MG63 (cell line): ENCODE measurements at places on chromosomes 13 and 19. TPM values are rescaled to one million over a fixed set of nuclear protein-coding genes. Genes with fewer than 3 reads are reported as not detected.

The SRRM5 gene
- not detected in 2 replicates for total RNA-seq

GRCh38 chr13:43802511-43802910, 15.7 kb upstream of the ENOX1 start:
- DNase-seq = no peak

DNA sequence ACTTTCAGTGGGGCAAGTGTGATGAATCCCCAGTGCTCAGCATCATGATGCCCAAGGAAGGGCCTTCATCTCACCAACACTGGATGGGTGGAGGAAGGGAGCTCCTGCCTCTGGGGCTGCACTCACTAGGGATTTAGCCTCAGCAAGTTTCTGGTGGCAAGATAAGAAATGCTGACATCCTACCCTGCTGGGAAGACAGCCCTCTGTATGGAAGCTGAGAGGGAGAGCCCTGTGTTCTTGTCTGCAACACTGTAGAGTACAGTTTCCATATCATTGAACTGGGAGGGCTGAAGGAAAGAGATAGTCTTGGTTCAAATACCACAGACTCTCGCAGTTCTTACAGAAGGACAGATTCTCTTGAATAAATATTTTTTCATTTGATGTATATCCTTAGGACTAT, 7.3 kb upstream of the ZNF460 start:
- DNase-seq = no peak

GRCh38 chr13:101449790-101450748, 2.4 kb upstream of the ITGBL1 start:
- DNase-seq = peak; percentile 21

GRCh38 chr13:77460195-77460594, 75.3 kb upstream of the SCEL start:
- DNase-seq = no peak

The IGFL1 gene
- total RNA-seq = not detected in 2 replicates

The NALCN gene
- 0.49 TPM in 1 of 2 replicates, not detected in the other for total RNA-seq

DNA sequence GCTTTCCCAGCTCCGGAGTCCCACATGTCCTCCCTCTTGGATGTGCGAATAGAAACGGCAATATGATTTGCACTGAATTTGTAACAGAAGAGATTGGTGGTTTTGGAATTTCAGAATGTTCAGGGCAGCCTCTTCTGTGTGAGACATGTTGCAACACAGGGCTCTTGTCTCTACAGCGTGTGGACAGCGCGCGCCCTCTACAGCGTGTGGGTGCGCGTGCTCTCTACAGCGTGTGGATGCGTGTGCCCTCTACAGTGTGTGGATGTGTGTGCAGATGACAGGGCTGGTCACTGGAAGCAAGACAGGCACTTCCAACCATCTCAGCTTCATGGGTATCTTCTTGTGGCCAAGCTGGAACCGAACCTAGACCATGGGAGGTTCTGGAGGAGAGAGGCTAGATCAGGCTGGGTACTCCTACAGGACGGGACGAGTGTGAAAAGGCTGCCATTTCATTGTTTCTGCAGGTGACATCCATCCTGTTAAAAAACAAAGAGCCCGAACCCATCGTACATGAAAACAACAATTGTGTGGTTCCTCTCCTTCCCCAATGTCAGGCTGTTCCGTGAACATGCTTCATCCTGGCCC, 78.4 kb downstream of the TEX29 start:
- DNase-seq = no peak

The FOSB gene
- 0.33 TPM in 1 of 2 replicates, not detected in the other for total RNA-seq

The MADCAM1 gene
- total RNA-seq = not detected in 2 replicates

GRCh38 chr19:6588508-6589345, 2.2 kb downstream of the CD70 start:
- no peak for DNase-seq

GRCh38 chr13:95155504-95155903, 145.7 kb downstream of the ABCC4 start:
- no peak for DNase-seq

GRCh38 chr13:95920485-95920884, 132.7 kb downstream of the UGGT2 start:
- DNase-seq = no peak

- DNase-seq = no peak
Observed at GRCh38 chr19:36003284-36003683, 5.3 kb downstream of the SYNE4 start.

DNA sequence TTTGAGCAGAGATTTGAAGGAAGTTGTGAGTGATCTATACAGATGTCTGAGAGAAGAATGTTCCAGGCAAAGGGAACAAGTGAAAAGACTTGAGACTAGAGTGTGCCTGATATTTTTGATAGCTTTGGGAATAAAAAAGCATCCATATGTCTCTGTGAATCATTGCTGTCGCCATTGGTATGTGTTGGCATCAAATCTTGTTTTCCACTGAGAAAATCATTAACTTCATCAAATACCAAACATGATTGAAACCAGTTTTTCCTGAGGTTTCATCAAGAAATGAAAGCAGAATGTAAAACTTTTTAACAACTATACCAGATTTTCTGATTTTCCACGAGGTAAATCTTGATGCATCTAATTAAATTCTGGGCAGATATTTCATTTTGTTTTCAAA, 862.6 kb downstream of the DIAPH3 start:
- no peak for DNase-seq

DNA sequence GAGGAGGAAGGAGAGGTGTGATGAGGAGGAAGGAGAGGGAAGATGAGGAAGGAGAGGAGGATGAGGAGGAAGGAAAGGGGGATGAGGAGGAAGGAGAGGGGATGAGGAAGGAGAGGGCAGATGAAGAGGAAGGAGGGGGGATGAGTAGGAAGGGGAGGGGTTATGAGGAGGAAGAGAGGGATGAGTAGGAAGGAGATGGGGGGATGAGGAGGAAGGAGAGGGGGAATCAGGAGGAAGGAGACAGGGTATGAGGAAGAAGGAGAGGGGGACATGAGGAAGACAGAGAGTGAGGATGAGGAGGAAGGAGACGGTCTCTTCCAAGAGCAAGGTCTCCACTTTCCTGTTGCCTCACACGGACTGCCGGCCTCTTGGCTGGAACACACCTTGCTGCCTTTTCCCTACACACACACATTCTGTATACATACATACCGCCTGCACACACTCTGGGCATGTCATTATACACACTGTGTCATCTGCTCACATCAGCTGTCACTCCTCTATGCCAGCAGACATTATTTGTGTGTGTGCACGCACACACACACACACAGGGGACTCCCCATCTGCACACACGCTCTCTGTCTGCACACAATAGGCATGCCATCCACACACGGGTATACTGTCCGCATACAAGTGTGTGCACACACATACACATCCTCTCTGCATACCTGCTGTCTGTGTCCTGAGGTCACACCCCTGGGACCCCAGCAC, 11.1 kb upstream of the VSTM2B start:
- no peak for DNase-seq

The STAP2 gene
- total RNA-seq = not detected in 2 replicates
